ENCODE measurements at places on chromosomes 16 and 17.

DNA sequence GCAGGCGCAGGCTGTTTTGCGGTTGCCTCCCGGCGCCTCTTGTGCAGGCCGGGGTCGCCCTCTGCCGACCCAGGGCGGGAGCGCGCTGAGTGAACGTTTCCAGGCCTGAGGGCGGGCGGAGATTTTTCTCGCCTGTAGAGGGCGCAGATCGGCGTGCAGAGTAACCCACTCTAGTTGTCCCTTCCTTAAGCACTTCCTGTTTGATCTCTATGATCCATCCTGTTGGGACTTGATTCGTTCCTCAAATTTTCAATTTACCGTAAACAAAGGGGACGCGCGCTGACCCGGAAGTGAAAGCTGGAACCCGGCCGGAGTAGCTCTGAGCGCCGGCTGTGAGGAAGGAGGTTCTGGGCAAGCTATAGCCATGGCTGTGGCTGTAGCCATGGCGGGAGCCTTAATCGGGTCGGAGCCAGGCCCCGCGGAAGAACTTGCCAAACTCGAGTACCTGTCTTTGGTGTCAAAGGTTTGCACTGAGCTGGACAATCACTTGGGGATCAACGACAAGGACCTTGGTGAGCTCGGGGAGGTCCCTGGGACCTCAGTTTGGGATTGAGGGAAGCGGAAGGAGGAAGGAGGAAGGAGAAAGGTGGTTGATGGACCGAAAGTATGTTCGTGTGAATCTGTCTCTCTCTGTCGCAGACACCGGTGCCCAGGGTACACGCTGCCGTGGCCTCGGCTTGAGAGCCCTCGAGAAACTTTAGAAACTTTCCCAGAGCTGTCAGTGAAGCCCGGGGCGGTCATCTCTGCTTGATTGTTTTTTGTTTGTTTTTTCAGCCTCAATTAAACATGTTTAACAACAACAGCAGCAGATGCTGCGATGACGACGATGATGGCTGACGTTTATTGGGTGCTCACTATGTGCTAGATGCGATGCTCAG, at the start of gene DHX8:
TSS of gene DHX8 (plus strand) at position 302 of the 878 bp plus-strand sequence. CDS start at position 365, 63 bp downstream.
- peak; percentile 99 for DNase-seq

DNA sequence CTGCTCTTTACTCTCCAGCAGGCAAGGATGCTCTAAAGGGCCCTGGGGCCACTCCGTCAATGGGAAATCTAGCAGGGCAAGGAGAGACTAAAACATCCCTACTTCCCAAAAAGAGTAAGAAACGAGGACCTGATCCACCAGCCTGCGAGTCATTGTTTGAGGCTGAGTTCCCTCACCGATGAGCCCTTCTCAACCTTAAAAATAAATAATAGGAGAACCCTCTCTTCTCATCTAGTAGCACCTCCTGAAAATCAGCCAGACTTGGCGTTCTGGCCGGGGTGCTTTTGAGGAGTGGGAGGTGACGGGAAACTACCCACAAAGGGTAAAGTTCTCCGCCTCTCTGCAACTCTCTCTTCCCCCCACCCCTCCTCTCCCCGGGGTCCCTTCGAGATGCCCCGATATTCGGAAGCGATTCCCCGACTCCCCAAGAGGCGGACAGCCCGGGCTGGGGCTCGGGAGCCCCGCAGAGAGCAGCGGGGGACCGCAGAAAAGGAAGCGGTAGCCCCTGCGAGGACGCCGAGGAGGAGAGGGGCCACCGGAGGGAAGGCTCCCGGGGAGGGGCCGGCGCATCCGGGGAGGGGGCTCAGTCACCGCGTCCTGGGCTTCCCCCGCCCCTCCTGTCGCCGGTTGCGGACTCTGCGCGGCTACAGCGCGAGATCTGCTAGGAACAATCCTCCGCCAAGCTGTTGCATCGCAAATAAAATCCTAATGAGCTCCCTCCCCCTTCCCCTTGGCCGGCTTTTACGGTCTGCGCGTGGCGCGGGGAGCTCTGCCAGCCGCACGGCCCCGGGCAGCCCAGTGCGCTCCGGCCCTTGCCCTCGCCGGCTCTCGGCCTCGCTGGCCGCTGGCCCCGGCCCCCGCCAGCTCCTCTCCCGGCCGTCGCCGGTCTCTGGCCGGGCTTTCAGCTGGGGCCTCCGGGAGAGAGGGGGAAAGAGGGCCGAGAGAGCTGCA, 1.3 kb downstream of the HOXB9 start:
- DNase-seq = no peak

DNA sequence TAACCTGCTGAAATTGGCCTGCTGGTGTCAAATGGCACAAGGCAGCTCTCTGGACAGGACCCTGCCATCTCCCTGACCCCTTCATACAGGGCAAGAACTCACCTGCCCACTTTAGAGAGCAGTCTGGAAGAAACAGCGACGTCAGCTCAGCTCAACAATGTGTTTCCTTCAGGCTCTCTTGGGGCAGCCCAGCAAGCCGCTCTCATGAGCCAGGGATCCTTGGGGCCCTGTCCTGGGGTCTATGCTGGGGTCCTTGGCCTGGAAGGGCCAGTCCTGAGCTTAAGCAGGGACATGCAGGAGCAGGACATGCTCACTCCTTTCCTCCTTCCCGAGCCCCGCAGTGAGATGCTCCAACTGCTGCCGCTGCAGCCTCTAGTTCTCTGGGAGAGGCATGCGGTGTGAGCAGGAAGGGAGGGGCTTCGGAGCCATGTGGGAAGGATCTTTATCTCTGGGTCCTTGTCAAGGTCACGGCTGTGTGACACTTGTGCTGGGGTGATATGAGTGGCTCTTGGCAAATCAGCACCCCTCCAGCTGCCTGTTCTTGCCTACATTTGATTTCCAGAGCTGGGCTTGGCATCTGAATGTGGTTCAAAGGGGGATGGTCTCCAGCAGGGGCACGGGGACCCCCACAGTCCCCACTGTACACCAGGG, 3.4 kb downstream of the C1QTNF1 start:
- DNase-seq = peak; percentile 36

DNA sequence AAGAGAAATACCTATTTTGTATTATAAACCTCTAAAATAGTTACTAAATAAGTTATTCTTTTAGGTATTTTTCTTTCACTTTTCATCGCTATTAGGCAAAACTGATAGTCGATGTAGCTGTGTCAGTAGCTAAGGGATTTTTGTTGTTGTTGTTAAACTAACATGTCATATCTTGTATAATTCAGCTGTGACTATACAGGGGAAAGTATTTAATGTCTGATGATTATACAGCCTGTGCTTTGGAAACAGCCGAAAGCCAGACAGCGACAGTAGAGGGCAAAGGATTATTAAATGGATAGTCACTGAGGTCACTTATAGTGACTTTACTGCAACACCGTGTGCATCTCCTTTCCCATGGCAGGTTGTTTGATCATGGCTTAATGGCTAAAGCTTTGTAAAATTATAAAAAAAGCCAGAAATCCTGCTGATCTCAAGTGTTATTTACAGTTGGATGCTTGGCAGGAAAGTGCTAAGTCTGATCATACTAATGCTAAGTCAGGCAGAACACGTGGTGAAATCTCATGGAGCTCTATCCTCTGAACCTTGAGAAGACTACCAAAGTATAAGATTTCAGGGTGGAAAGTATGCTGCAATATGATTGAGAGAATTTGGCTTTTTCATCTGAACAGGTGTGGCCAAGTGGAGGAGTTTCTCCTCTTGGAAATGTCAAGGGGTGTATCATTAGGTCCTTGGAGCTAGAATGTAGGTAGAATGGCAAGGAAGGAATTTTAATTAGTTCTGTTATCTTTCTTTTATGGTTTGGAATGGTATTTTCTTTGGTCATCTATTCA, 88.4 kb downstream of the FTO start:
- no peak for DNase-seq

DNA sequence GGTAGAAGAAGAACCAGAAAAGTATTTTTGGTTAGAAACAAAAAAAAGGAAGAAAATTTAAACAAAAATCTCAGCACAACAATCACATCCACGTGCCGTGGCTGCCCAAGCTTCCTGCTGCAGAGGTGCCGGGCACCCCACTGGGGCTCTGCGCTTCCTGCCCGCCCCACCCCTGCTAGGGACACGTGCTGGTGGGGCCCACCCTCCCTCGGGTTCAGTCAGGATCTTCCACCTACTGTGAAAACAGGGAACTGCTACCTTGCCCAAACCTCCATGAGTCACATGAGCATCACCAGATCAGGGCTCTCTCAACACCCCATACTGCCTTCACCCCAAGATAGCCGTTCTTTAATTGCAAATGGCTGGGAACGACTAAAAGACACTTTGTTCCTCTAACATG, 24.4 kb upstream of the CYTH1 start:
- DNase-seq = no peak

DNA sequence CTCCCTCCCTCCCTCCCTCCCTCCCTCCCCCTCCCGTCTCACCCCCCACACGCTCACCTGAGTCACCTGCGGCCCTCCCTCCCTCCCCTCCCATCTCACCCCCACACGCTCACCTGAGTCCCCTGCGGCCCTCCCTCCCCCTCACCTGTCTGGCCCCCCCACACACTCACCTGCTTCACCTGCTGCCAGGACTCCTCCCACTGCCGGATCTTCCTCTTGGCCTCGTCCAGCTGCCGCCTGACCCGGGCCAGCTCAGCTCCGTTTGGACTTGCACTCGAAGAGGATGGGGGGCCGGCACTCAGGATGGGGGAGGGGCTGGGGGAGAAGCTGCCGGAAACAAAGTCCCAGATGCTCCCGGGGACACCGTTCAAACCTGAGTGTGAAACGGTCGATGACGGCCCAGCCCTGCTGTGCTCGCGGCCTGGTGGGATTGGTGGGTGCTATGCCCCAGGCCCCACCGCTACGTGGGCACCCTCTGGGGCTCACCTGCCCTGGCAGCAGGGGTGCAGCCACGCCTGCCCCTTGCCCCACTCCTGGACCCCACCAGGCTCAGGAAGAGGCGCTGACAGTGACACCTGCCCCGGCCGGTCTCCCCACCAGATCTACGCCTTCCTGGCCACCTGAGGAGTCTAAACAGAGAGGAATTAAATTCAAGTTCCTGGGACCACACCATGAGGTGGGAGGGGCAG, 15.9 kb downstream of the GNPTG start:
- DNase-seq = no peak

DNA sequence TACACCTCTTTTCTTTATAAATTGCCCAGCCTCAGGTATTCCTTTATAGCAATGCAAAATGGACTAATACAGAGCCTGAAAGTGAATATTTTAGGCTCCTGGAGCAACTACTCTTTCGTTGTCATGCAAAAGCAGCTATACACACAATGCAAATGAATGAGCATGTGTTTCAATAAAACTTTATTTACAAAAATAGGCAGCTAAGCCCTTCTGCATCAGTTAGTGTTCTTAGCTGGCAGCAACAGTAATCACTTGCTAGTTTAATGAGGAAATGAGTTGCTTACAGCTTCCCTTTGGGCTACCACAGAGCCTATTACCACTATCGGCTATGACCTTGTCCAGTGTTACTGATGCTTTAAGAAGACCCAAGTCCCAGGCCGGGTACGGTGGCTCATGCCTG, 402.9 kb downstream of the XYLT1 start:
- no peak for DNase-seq

- no peak for DNase-seq
These were observed 24.9 kb upstream of the CACNG4 start for GRCh38 chr17:66939461-66940114.

DNA sequence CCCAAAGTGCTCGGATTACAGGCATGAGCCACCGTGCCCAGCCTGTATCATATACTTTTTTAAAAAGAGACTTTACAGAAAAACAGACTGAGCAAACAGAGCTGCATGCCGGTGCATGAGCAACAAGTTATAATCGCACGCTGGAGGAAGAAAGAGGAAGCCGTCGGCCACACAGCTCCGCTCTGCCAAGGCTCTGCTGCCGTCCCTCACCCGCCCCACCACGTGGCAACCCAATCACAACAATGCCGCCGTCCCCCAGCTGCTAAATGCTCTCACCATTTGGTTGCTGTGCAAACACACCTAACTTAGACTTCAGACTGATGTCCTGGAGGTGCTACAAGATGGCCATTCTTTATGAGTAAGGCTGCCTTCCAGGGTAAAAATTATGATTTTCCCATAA, 83.5 kb downstream of the ADCY9 start:
- peak; percentile 38 for DNase-seq

GRCh38 chr16:30142672-30143346, 19.8 kb upstream of the MAPK3 start:
- DNase-seq = no peak

All from umbilical cord (tissue), 2 donors.